Naive thymus-derived CD8-positive, alpha-beta T cell (primary cell): ENCODE measurements at places on chromosomes 3 and 15. TPM values are rescaled to one million over a fixed set of nuclear protein-coding genes. Genes with fewer than 3 reads are reported as not detected.

Gene PLA2G4D
- total RNA-seq, result not detected

- no peak for DNase-seq
- no peaks in the 10 kb centered on the region for H3K4me1 ChIP-seq
- H3K4me3 ChIP-seq, result no peak overlapping the region
- H3K27ac ChIP-seq, result no peak overlapping the region
Observed at GRCh38 chr3:148932972-148933371, 58.4 kb upstream of the GYG1 start.

DNA sequence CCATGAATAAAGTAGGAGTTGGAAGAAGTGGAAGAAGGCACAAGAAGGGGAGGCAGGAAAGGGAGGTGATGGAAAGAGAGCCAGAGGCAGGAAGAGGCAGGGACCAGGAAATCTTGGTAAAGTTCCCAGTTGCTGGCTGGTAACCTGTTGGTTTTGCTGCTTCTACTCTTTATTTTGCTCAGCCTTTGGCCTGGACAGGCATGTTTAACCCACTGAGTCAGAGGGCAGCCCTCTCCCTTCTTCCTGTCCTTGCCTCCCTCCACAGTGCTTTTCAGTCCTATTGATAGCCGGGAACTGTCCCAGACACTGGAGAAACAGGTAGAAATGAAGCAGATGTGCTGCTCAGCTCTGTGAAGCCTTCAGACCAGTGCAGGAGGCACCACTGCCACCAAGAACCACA, 43.4 kb upstream of the APEH start:
- no peak overlapping the region for H3K4me3 ChIP-seq
- DNase-seq, result no peak
- H3K36me3 ChIP-seq, result no peaks in the 10 kb centered on the region
- no peaks in the 10 kb centered on the region for H3K27me3 ChIP-seq
- H3K4me1 ChIP-seq, result no peaks in the 10 kb centered on the region

DNA sequence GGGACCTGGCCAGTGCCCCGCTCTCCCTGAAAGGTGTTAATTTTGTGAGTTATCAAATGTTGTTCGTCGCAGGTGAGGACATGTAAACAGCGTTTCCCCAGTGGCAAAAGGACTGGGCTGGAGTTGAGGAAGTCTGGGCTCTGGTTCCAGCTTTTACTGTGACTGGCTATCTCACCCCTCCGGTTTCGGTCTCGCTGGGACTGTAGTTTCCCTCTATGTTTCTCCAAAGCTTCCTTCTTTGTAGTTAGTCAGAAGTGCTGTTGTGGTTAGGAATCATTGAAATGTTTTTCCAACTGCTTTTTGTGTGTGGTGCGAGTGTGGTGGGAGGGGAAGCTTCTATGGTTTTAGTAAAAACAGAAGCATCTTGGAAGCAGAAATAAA, 990 bp upstream of the CLDN1 start:
- H3K27me3 ChIP-seq, result peaks cover 35% of the 10 kb centered on the region
- H3K27ac ChIP-seq, result no peak overlapping the region
- H3K4me1 ChIP-seq, result peaks cover 7% of the 10 kb centered on the region
- DNase-seq, result no peak
- no peaks in the 10 kb centered on the region for H3K36me3 ChIP-seq

DNA sequence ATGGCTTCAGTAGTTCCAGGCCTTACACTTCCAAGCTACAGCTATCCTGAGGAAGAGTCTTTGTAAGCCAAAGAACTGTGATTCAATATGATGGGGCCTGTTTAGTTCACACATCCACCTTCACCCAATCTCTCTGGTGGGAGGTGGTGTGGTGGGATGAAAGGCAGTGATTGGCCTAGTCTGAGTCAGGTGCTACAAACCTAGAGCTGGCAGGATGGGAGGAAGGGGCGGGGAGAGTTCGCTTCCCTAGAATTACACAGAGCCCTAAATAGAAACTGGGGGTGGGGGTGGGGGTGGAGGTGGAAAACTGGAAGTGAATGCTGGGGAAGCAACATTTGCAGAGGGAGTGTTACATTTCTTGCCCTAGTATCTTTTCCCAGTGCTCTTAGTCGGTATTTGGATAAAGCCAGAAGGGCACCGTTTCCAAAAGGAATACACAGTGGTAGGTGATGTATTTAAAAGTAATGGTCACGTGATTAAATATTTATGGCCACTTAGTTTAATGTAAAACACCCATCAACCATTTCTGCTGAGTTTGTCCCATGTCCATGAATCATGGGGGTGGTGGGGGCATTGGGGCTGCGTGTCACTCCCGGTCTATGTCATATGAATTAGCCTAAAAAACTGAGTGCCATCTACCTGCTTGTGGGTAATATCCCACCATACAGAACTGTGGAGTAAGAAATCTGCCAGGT, 247.6 kb upstream of the PROK2 start:
- peaks cover 4% of the 10 kb centered on the region for H3K27me3 ChIP-seq
- H3K4me3 ChIP-seq, result no peak overlapping the region
- peaks cover 2% of the 10 kb centered on the region for H3K36me3 ChIP-seq
- no peak overlapping the region for H3K27ac ChIP-seq
- no peaks in the 10 kb centered on the region for H3K4me1 ChIP-seq

DNA sequence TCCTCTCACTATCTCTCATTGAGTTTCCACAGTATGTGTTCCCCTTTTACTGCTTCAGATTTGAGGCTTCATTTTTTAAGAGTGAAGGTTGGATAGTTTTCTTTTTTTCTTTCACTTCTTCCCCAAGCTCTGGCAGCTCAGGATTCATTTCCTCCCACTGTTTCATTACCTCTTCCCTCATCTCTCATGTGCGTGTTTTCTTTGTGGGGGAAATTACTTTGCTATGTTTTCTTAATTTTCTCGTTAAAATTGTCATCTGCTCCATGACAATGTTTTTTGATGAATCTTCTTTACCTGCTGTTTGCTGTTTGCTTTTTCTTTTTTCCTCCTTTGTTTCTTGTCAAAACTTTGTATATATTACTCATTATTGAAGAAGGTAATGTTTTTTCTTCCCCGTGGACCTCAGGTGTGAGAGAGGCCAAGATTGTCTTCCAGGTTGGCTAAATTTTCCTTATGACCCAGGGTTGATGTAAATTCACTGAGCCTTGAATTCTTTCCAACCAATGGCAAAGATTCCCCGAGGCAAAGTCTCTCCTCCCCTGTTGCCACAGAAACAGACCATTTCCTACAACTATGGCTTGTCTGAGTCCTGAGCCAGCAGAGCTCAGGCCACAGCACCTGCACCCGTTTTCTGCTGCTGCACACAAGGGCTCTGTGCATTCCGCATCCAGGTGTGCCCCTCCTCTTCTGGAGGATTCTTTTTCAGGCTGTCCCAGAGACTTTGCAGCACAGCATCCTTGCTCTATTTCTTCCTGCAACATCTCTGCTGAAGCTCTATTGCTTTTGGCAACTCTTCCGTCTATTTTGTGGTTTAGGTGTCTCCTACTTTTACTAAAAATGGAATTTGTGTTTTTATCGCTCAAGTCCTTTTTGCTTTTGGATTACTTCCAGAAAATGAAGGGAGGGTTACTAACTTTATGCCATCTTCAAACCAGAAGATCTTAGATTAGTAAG, 66.1 kb downstream of the NOX5 start:
- no peaks in the 10 kb centered on the region for H3K36me3 ChIP-seq
- peaks cover 10% of the 10 kb centered on the region for H3K27me3 ChIP-seq
- no peak overlapping the region for H3K27ac ChIP-seq
- H3K4me1 ChIP-seq, result no peaks in the 10 kb centered on the region
- no peak overlapping the region for H3K4me3 ChIP-seq
